GM13976 (cell line): ENCODE measurements at places on chromosomes 16 and 17.

- DNase-seq, result no peak
Measured at GRCh38 chr17:38464723-38465390, 36.6 kb downstream of the ARHGAP23 start.

- DNase-seq, result no peak
Measured at GRCh38 chr17:70539132-70539924, 370.0 kb downstream of the KCNJ2 start.

GRCh38 chr16:10753670-10754069, 10.0 kb downstream of the NUBP1 start:
- no peak for DNase-seq

DNA sequence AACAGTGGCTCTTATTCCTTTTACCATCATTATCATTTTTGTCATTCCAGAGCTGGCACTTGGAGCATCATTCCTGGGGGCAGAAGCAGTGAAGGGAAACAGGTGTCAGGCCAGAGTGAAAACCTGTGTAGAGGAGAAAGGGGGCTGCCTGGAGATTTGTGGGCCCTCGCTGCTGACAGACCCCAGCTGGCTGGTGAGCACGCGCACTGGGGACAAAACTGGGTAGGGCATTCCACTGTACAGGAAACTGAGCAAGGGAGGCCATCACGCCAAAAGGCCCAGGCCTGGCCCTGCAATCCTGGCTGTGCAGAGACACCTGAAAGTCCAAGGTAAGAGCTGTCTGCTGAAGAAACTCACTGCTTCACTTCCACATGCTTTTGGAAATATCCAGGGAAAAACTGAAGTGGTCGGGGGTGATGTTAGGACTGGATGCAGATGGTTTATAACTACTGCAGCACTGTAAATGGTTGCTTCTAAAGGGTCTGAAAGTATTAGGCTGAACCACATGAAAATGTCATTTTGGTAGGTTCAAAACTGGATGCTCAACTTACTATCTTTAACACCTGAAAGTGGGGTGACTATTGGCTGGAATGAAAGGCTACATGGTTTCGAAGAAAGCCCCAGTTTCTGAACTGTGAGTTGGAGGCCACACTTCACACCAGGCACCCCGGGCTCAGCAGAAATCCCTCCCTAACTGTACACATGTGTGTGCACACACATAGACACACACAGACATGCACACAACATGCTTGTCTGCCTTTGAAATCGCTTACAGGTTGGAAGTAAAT, 225.0 kb downstream of the C16orf78 start:
- peak; percentile 68 for DNase-seq

GRCh38 chr17:19618015-19618414, 30.5 kb upstream of the ALDH3A2 start:
- DNase-seq, result no peak

- no peak for DNase-seq
Measured at GRCh38 chr17:75909812-75910274, 5.2 kb upstream of the MRPL38 start.

DNA sequence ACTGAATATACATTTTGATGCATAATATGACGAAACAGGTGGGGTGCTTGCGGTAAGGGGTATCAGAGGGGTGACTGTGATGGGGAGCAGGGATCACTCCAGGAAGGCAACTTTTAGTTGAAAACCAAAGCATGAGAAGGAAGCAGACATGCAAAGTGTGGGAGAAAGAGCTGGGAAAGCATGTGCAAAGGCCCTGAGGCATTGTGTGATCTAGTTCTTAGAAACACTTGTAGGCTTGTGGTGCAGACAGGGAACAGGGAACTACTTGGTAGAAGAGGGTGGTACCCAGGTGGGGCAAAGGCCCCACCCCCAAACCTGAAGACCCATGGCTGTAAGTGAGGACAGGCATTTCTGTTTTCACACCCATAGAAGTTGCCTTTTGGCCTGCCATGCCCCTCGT, 459.9 kb upstream of the EEF2KMT start:
- DNase-seq, result no peak

DNA sequence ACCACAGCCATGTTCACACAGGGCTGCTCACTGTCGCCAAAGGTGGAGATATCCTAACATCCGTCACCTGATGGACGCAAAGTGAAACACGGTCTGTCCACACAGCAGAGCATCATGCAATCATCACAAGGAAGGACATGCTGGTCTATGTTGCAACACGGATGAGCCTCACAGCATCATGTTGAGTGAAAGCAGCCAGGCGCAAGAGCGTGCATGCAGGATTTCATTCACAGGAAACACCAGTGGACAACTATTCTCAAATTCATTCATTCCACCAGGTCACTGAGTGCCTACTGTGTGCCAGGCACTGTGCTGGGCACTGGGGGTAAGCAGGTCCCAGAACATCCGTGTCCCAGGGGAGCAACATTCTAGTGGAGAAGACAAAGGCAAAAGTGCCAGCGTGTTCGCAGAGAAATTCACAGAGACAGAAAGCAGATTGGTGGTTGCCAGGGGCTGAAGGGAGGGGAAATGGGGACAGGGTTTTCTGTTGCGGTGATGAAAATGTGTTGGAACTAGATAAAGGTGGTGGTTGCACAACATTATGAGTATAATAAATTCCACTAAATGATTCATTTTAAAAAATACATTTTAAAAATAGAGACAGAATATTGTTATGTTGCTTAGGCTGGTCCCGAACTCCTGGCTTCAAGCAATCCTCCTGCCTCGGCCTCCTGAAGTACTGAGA, 22.7 kb upstream of the KCNJ12 start:
- DNase-seq, result no peak

- peak; percentile 22 for DNase-seq
Measured at GRCh38 chr17:13601322-13601775, 380 bp downstream of the HS3ST3A1 start.

- DNase-seq, result no peak
Measured at GRCh38 chr16:31362476-31363405, 7.8 kb downstream of the ITGAX start.

DNA sequence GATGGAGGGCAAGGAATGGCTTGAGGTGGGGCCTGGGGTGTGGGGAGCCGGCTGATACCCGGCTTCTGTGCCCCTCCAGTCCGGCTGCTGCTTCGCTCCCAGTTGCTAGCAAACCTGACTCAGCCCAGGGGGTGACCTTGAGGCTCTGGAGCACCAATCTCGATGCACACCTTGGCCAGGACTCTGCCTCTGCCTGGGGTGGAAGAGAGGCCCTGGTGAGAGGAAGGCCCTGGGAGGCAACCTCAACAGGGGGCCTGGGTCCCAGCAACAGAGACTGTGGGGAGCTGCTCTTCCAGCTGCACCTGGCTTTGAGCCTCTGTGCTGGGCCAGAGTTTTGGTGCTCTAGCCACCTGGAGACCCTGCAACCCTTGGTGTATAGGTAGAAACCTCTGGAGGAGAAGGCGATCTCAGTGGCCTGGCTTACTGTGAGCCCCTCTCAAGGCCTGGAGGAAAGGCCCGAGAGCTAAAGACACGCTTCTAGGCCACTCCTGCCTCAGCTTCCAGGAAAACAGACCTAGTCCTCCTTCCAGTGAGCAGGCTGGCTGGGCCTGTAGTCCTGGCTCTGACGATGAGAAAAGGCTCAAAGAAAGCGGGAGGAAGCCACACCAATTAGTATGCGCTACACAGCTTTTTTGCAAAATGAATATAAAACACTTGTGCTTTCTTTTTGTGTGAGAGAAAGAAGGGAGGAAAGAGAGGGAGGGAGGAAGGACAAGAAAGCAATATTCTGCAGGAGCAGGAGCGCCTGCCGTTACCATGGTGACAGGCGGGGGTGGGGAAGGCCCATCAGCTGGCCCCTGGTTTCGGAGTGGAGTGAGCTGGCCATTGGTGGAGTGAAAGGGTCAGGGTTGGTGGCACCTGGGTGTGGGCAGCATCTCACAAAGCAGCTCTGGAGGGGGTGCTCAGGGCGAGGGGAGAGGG, 51.0 kb downstream of the VAC14 start:
- DNase-seq, result no peak

- DNase-seq, result no peak
Measured at GRCh38 chr17:74728033-74728701, 8.9 kb upstream of the RAB37 start.

- no peak for DNase-seq
Measured at GRCh38 chr17:69704935-69705334, 290.4 kb downstream of the MAP2K6 start.

GRCh38 chr16:88925540-88925887, 51.5 kb downstream of the CBFA2T3 start:
- no peak for DNase-seq

DNA sequence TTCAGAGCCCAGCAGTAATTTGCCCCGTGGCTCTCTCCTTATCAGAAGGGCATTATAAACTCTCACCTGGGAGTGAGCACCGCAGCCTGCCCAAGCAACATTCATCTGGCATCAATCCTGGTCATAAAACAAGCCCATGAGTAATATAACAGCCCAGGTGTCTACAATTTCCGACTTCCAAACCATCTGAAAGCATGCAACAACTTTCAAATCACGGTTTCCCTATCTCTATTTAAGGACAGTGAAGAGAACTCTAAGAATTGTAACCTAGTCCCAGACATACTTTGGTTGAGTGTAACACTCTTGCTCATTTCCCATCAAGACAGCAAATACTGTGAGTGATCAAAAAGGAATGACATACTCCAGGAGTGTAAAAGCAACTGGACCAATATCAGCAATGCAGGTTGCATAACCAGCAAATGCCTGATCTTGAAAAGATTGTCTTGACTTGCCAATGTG, 487.4 kb upstream of the SOX9 start:
- no peak for DNase-seq

- no peak for DNase-seq
Measured at GRCh38 chr16:20072146-20072873, 1.4 kb downstream of the GPR139 start.

DNA sequence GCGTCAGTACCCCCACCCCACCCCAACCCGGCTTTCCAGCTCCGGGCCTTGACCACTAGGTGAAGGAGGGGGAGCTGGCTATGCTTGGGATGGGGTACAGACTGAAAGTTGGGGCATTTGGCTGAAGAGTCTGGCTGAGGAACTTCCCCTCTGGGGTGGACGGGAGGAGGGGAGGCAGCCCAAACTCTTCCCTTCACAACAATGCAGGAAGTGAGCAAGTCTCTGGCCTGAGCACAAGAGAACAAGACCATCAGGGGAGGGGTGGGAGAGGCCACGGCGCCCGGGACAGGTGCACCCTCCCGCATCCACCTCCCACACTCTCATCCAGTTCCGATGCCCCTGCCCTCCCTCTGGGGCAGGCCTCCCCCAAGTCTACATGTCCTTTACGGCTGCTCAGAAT, 5.6 kb downstream of the USH1G start:
- no peak for DNase-seq

DNA sequence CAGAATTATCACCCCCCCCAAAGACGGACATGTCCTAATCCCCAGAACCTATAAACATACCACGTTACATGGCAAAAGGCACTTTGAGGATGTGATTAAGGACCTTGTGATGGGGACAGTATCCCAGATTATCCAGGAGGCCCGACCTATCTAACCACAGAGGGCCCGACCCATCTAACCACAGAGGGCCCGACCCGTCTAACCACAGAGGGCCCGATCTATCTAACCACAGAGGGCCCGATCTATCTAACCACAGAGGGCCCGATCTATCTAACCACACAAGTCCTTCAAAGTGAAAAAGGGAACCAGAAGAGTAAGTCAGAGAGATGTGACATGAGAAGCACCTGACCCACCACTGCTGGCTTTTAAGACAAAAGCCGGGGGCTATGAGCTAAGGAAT, 56.8 kb downstream of the ANKFY1 start:
- no peak for DNase-seq

DNA sequence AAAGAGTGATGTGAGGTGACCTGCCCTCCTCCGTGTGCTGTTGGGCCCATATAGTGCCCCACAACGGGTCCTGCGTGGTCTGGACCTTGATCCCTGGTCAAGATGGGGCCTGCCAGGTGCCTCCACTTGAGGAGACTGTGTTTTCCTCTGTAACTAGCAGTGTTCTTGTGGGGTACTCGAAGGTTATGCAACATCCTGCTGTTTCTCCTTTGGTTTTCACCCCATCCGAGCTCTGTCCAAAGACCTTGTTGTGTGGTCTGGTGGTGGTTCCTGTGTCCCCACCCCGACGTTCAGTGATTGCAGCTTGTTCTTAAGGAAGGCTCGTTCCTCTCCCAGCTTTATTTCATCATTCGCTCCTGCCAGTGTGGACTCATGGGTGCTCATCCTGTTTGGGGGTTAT, 38.7 kb upstream of the ZNF750 start:
- no peak for DNase-seq

DNA sequence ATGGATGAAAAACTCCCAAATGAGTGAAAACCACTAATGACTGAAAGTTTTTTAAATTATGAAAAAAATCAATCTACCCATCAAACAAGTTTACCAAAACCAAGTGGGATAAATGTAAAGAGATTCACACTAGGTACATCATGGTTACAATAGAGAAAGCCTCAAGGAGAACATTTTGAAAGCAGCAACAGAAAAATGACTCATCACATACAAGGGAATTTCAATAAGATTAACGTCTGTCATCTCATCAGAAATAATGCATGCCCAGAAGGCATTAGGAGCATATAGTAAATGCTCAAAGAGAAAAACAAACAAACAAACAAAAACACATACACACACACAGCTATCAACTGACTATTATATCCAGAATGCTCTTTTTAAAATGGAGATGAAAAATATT, 261.8 kb upstream of the KIF2B start:
- no peak for DNase-seq

- DNase-seq, result no peak
Measured at GRCh38 chr16:4517812-4518680, 20.5 kb downstream of the CDIP1 start.

DNA sequence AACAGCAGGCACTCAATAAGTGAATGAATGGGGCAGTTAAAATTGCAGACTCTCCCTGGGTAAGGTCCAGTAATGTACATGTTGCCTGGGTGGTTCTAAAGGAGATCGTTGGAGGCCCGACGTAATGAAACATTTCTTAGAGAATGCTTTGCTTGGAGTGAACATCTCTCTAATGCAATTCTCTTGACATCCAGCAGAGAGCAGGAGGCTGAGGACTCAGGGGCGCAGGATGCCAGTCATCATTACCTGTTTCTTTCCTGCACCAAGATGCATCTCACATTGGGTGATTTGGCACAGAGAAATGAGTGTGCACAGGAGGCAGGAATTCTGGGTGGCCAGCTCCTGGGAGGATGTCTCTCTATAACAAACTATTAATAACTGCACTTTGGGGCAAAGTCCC, 130.3 kb upstream of the RBBP6 start:
- DNase-seq, result peak; percentile 35

DNA sequence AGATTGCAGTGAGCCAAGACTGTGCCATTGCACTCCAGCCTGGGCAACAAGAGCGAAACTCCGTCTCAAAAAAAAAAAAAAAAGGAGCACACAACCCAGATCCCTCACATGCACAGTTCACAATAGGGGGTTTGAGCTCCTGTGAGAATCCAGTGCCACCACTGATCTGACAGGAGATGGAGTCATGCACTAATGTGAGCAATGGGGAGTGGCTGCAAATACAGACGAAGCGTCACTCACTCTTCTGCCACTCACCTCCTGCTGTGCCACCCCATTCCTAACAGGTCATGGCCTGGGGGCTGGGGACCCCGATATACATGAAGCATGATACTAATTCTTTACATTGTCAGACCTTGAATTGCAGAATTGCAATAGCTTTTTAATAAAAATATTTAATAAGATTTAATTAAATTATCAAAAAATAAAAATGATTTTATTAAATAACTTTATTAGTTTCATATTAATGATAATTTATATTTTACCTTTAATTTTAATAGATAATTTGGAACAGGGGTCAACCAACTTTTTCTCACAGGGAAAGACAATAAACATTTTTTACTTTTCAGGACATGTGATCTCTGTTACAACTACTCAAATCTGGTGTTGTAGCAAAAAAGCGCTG, 171.4 kb downstream of the COPRS start:
- DNase-seq, result no peak

GRCh38 chr17:82053556-82054263, 2.0 kb downstream of the GPS1 start:
- DNase-seq, result no peak

GRCh38 chr17:6558932-6559752, 2.8 kb upstream of the PITPNM3 start:
- no peak for DNase-seq
